ENCODE measurements at places on chromosomes 4 and X.

DNA sequence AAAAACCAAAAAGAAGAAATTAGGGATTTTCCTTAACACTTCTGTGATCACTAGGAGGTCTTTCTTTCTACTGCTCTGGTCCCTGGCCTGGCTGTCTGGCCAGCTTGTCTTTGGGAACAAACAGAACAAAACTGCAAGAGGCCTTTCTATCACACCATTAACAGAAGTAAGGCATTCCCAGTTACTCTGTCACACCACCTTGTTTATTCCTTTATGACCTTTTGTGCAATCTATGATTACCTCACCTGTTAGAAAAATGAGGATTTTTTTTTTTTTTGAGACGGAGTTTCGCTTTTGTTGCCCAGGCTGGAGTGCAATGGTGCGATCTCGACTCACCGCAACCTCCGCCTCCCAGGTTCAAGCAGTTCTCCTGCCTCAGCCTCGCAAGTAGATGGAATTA, 3.0 kb downstream of the METAP1 start:
- no peak for ATAC-seq

DNA sequence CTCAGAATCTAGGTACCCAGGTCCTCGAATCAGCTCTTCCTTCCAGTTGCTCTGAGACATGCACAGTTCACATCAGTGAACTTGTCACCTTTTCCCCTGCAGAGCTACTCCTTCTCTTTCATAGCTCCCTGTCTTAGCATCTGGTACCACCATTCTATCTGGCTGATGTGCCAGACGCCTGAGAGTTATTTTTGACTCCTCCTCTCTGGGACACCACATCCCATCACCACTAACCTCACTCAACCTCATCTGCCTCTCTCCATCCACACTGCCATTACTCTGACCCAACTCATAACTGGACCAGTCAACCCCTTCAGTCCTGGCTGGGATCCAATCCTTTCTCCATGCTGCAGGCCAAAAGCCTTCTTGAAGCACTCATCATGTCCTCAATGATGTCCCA, 44.5 kb downstream of the SLC2A9 start:
- peak; percentile 26 for ATAC-seq

DNA sequence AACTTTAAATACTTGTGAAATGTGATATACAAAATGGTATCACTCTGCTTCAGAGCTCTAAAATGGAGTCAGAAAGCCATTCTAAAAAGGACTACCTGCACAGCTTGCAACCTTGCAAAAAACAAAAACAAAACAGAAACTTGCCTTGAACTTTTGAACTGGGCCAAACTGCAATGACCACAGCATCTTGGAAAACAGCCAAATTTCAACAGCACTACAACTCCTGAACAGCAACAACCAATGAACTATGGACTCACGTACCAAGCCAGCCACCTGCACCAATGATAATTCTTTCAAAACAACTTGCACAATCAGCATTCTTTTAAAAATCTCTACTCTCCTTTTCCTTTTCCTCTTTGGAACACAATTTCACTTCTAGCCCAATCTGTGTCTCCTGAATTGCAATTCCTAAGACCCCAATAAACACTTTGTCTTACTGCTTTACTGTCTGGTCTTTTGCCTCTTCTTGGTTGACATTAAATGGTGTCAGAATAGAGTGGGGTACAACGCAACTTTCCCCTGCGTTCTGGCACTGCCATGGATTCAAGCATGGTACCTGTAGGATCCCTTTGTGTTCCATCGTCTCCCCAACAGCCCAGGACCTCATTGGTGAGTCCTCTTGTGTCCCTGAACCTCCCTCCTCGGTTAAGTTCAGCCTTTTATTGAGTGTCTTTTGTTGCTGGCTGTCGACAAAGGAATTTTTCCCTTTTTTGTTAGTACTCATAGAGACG, 35.7 kb upstream of the FMR1 start:
- no peak for ATAC-seq

DNA sequence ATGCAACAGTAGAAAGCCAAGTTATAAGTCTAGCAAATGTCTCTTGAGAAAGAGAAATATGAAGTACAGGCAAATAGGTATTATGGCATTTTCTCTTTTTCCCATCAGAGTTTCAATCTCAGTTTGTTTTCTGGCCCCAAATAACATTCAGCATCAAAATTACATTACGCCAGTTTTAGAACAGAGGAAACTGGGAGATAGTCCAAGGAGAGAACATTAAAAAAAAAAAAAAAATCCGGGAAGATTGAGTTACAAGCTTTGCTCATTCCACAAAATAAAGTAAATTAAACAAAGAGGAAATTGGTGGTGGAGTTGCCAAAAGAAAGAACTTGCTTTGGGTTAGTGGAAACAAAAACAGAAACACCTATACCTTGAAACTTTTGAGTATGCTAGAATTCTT, 50.4 kb upstream of the IL13RA2 start:
- ATAC-seq: no peak

DNA sequence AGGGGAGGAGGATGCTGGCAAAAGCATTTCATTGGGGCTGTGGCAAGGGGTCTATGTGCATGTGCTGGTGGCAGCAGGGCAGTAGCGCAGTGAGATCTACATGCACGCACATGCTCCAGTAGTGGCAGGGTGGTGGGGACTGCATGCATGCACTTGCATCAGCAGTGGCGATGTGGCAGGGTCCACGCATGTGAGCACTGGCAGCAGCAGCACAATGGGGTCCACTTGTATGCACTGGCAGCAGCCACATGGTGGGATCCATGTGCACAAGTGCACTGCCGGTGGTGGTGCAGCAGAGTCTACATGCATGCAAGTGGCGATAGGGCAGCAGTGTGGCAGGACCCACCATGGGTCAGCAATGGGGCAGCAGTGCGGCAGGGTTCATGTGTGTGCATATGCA, 233.1 kb downstream of the THOC2 start:
- ATAC-seq: no peak
